ENCODE measurements at places on chromosomes 13 and 19. TPM values are rescaled to one million over a fixed set of nuclear protein-coding genes. Genes with fewer than 3 reads are reported as not detected.

- DNase-seq: peak; percentile 45
These were observed 4.4 kb upstream of the ATP1A3 start for GRCh38 chr19:41998246-41999020.

DNA sequence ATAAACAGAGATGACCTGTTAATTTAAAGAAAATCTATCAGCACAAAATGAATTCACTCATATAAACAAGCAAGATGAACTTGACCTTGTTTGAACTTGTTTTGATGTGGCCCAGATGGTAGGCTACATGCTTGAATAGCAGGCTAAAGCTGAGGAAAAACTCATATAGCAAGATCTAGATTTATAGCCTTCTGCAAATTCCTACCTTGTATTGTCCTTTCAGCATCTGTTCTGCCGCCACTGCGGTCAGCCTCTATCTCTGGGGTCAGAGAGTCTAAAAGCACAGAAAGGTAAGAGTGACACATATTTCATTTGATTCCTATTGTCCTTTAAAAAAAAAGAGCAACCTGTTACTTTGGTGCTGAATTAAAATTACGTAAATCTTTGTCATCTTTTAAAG is 392.1 kb downstream of the DACH1 start:
- no peak for DNase-seq

DNA sequence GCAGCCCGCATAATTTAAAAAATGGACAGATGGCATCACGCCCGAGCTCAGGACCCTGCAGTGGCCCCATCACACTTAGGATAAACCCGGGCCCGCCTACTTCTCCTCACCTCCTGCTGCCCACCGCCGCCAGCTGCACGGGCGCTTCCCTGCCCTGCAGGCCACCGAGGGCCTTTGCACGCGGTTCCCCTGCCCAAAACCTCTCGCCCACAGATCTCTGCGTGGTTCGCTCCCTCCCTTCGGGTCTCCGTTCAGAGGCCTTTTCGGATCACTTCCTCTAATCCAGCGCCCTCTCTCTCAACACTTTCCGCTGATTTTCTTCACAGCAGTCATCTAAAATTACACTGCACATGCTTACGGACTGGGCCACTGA is 1.8 kb downstream of the SHISA7 start:
- DNase-seq: no peak

The SYCN gene
- not detected for polyA plus RNA-seq

The PIBF1 gene
- polyA plus RNA-seq: 23.9 TPM

GRCh38 chr13:48729856-48730255 is 76.1 kb downstream of the CYSLTR2 start:
- no peak for DNase-seq

GRCh38 chr13:44403461-44404056 is 29.9 kb downstream of the SERP2 start:
- no peak for DNase-seq

- DNase-seq: no peak
These were observed 58.1 kb downstream of the ZNF536 start for GRCh38 chr19:30430206-30430734.

The CILP2 gene
- polyA plus RNA-seq: 3.7 TPM

The UNC13A gene
- polyA plus RNA-seq: 0.08 TPM

GRCh38 chr13:106176117-106176516 is 359.3 kb downstream of the EFNB2 start:
- peak; percentile 60 for DNase-seq

The NECTIN2 gene
- 46.1 TPM for polyA plus RNA-seq

- DNase-seq: peak; percentile 49
These were observed 589.3 kb upstream of the ARGLU1 start for GRCh38 chr13:107157271-107157670.

- no peak for DNase-seq
These were observed 24.0 kb downstream of the ALG5 start for GRCh38 chr13:36975172-36975571.

GRCh38 chr19:33133438-33134031 is 1.6 kb downstream of the WDR88 start:
- DNase-seq: peak; percentile 68

The LHFPL6 gene
- polyA plus RNA-seq: 68.4 TPM

The CARS2 gene
- polyA plus RNA-seq: 48.2 TPM

The ZNF568 gene
- 32.8 TPM for polyA plus RNA-seq

- DNase-seq: no peak
These were observed 25.3 kb upstream of the GPR183 start for GRCh38 chr13:99332456-99332855.

The ATP8B3 gene
- 0.68 TPM for polyA plus RNA-seq

The PSG3 gene
- not detected for polyA plus RNA-seq

DNA sequence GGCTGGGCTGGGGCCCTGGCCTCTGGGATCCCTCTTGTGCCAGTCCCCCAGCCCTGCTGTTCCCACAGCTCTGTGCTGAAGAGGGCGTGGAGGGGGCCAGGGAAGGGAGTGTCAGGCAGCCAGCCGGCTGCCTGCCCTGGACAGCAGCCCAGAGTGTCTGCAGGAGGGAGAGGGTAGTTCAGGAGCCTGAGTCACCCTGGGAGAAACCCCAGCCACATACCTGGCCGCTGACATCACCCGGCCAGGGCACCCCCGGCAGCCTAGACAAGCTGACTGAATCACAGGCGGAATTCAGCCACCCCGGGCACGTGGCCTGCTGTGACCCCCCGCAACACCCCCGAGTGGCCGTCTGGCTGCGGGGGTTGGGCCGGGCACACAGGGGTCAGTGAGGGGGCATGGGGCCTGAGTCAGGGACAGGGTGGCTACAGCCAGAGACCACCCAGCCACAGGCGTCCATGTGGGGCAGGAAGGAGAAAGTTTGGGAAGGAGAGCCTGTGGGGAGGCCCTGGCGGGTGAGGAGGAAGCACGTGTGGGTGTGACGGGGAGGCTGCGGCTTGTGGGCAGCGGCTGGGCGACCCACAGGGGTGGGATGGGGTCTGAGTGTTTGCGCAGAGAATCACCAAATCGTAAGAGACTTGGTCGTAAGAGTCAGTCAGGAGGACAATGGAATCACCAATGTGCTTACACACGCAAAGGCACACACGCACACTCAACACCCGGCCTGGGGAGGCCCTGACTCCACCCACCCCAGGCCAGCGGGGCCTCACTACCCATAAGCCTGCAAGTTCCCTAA is 11.9 kb upstream of the FOSB start:
- DNase-seq: peak; percentile 94

DNA sequence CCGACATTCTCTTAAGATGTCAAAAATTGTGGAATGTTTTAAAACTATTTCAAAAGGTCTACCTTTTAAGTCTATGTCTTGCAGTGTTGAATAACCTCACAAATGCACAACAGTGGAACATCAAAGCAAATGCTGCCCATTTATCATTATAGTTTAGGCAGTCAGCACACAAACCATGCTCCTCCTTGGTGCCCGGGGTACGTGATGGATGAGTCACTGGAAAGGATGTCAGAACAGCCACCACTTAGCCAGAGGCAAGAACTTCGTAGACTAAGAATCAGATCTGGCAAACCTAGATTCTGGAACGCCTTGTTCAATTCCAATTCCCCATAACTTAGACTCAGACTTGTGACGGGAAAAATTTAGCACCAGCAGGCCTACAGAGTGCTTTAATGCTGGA is 343.6 kb downstream of the FGF9 start:
- no peak for DNase-seq

DNA sequence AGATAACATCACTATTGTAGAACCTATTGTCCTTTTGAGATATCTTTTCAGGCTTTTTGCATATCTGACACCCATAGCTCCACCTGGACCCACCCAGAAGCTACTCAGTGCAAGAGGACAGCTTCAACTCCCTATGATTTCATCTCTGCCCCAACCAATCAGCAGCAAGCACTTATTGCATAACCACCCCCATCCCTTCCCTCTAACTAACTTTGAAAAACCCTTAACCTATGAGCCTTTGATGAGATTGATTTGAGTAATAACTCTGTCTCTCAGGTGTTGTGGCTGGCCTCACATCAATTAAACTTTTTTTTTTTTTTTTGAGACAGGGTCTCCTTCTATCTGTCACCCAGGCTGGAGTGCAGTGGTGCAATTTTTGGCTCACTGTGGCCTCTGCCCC is 13.4 kb upstream of the MTRF1 start:
- DNase-seq: no peak

DNA sequence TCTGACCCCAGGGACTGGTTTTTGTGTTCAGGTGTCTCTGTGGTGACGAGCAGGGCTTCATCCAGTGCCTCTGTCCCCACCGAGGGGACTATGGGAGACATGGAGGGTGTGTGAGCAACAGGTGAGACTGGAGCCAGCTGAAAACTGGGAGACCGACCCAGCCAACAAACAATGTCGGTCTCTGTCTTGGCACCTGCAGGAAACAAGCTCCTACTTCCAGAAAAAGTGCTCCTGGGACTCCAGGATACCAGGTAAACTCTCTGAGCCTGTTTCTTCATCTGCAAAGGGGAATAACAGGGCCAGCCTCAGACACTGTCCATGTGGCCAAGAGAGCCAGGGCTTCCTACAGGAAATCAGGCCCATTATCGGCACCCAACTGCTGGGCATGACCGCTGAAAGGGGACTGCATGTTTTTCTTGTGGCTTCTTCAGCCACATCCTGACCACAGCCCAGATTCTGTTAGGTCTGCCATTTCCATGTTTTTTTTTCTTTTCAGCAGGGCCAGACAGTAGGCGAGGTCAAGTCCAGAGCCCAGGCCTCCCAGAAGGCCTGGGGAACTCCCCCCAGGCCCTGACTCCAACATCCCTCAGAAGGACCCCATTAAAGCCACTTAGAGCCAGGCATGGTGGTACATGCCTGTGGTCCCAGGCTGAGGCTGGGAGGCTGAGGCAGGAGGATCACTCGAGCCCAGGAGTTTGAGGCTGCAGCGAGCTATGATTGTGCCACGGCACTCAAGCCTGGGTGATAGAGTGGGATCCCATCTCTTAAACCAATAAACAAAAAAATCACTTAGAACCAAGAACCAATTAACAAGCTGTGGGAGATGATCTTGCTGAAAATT is 836 bp upstream of the BST2 start:
- no peak for DNase-seq

The CEACAM18 gene
- not detected for polyA plus RNA-seq

The PSG2 gene
- not detected for polyA plus RNA-seq

GRCh38 chr19:3575260-3575741 is 2.6 kb downstream of the HMG20B start:
- DNase-seq: no peak

- no peak for DNase-seq
These were observed 147.2 kb downstream of the FLT1 start for GRCh38 chr13:28347456-28348371.

DNA sequence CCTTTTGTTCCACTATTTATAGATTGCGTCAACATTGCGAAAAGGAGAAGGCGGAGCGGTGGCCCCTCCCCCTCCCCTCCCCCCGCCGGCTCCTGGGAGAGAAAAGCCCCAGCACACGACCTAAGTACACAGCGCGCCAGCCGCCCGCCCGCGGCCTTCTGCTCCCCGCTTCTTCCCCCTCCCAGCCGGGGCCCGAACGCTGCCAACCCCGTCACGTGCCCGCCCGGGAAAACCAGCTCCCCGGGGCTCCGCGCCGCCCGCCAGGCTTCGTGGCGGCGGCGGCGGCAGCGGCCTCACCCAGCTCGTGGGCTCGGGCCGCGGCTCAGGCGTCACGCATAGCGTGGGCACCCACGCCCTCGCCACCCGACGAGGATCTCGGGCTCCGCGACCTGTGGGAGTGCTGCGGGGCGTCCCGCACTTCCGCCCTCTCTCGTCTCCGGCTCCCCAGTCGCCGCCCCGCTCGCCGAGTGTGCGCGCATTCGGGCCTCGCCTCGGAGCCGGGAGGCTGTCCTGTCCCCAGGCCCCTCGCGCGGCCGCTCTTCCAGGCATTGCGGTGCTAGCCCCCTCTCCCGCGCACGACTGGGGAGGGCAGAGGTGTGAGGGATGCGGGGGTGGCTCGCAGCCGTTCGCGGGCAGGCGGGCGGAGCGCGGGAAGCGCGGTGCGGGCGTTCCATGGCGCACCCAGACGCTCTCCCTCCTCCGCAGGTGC is 110.5 kb downstream of the KCNRG start:
- DNase-seq: peak; percentile 90

The THOP1 gene
- polyA plus RNA-seq: 41.4 TPM

The ZNF729 gene
- polyA plus RNA-seq: 0.16 TPM

DNA sequence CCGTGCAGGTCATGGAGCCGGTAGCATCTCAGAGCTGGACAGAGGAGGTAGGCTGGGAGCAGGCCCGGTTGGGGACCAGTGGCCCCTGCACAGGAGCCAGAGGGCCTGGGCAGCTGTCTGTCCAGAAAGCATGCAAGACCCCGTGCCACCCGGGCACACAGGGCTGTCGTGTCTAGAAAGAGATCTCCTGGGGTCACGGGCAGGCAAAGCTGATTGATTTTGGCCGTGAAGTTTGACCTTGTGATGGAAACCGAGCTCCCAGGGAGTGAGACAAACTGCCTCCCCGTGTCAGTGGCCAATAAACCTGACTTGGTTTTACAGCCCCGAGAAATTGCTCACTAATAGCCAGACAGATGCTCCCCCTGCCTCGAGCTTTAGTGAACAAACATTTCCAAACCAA is 98.8 kb downstream of the KDM4B start:
- no peak for DNase-seq

DNA sequence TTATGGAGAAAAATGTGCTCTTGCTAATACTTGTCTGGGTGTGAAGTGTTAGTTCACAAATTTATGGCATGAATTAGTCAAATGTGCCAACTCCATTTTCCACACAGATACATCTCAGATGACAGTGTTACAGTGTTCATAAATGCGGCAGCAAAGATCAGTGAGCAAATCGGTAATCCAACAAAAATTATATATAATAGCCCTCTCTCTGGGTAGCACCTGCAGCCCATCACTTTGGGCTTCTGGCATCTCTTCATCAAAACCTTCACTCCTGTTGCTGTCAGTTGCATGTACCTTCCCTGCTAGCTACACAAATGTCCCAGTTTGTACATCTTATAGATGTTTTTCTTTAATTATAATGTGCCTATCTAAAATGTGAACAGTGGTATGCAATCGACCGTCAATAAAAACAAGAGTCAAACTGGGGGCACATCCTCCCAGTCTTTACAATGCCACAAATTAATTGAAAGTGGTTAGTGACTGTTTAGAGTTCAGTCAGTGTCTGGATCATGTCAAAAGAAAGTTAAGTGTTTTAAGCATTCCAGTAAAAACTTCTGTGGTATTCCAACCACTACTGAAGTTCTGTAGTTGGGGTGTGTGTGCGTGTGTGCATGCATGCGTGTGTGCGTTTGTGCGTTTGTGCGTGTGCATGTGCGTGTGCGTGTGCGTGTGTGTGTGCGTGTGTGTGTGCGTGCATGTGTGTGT is 448.9 kb downstream of the DCT start:
- DNase-seq: no peak

GRCh38 chr19:49453757-49454240 is 774 bp downstream of the ALDH16A1 start:
- no peak for DNase-seq

GRCh38 chr13:41652735-41653361 is 195.5 kb downstream of the RGCC start:
- peak; percentile 80 for DNase-seq

DNA sequence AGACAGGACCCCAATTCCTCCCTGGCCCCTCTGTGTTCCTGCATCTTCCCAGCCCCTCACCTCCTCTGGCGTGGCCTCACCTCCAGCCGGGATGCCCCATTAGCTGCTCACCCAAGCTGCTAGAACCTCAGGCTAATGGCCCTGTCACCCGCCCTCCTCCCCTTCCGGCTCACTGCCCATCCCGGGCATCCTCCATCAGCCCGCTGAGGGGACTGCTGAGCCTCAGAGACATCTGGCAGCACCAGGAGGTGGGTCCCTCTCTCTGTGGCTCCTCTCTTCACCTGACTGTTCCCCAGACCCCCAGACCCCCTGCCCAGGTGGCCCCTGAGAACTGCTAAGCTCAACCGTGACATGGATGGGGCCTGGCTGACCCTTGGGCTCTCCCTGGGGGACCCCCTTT is 2.9 kb downstream of the FFAR1 start:
- DNase-seq: no peak

The CYP4F2 gene
- polyA plus RNA-seq: not detected

The PCDH20 gene
- polyA plus RNA-seq: 0.99 TPM

The CEACAM20 gene
- not detected for polyA plus RNA-seq

The BICRA gene
- 8.6 TPM for polyA plus RNA-seq

The NEK5 gene
- polyA plus RNA-seq: 0.92 TPM
